ENCODE measurements at places on chromosomes 7 and 10.
A peak's percentile ranks its signal among the peaks of the same experiment; 100 is the strongest.

DNA sequence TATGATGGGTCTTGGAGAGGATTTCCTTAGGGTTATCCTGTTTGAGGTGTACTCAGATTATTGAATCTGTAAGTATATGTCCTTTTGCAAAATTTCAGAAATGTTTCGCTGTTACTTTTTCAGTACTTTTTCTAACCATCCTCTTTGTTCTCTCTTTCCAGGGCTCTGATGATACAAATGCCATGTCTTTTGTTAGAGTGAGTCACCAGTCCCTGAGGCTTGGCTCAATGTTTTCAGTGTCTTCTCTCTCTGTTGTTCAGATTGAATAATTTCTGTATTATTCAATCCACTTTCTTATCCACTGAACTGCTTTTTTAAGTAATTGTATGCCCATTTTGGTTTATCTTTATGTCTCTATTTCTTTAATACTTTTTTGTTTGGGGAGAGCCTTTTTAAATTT is 449.4 kb downstream of the TNS3 start:
- DNase-seq: no peak

DNA sequence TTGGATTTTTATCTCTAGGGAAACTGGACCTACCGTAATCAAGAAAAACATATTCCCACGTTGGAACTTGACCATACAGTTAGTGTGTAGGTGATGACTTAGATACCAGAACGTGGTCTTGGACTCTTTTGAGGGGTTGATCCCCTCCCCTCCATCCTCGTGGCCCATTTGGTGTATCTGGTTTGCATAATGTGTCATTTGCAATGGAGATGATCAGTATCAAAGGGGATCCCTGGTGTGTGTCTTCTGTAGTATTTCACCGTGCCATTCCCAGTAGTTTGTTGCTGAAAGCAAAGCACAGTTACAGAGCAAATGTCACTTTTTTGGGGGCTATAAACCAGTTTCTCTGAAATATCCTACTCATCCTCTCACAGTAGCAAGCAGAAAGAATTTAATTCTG is 217.7 kb downstream of the TCF7L2 start:
- DNase-seq: no peak

GRCh38 chr10:103598654-103599115 is 105.2 kb downstream of the NEURL1 start:
- peak; percentile 8 for DNase-seq

- DNase-seq: no peak
Observed at GRCh38 chr7:112511451-112512202, 30.8 kb downstream of the LSMEM1 start.

DNA sequence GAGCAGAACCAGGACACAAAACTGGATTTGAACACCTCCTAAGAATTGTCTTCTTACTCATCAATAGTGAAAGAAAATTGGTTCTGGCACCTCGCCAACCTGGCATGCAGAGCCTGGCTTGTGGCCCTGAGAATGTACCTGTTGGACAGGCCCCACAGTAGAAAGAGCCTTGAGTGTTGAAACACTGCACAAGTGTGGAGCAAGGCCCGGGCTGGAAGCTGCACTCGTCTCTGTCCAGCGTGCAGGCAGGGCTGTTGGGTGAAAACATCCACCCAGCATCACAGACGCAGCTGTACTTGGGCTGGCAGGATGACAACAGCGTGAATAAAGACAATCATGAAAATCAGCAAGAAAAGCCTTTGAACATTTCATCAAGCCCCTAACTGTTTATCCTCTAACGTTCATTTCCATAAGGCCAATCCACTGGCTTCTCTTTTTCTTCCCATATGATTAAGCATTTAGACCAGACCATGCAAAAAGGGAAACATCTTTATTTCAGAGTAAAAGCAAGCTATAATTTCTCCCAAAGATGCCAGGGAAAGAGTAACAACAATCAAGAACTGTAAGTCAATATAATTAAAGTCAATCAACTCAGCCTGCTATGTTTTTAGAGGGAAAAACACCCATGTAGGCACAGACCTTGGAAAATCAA is 15.6 kb downstream of the CUBN start:
- DNase-seq: no peak

DNA sequence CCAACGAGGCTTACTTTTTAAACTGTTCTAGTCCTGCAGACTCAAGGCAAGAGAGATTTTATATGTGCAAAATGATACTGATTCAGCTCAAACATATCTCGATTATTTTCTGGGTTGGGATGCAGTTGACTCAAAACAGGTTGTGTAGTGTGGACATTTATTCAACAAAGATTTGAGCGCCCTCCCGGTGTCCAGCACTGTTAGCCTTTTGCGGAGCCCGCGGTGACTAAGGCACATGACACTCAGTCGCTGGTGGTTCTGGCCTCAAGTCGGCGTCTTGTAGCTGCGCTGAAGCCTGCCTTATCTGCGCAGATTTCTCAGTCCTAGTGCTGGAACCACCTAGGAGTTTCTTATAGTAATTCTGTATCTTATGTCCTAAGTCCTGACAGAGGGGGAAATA is 938 bp upstream of the CADPS2 start:
- peak; percentile 1 for DNase-seq

DNA sequence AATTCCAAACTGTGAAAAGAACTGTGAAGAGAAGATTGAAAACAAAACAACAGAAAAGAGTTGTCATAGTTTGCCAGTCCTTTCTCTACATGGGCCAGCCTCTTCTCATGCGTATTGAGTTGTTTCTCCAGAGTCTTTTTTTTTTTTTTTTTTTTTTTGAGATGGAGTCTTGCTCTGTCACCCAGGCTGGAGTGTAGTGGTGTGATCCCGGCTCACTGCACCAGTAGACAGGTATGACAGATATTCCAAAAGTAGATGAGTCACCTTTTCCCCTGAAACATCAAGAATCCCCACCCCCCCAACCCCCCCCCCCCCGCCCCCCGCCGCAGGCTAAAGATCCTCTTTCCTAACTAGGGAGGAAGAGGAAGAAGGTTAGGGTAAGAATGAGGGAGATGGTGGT is 15.6 kb upstream of the KMT2C start:
- DNase-seq: no peak

- DNase-seq: no peak
Observed at GRCh38 chr10:78739444-78740053, 329.2 kb upstream of the ZMIZ1 start.

DNA sequence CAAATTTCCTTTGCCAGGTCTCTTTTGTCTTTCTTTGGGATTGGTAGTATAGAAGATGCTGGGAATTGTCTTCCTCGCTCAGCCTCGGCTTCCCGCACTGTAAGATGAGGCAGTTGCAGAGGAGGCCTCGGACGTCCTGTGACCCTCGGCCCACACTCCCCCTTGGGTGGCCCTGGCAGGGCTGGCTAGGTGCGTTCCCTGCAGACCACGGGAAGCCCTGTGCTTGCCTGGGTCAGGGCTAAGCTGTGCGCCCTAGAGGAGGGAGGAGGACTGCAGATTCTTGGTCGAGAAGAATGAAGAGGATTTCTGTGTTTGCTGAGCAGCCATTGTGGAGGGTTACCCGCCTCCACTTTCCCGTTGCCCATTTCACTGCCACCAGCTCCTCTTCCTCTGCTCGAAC is 42.8 kb downstream of the WIPI2 start:
- DNase-seq: no peak

- no peak for DNase-seq
Observed at GRCh38 chr10:664301-664700, 25.2 kb downstream of the DIP2C start.

- DNase-seq: no peak
Observed at GRCh38 chr10:70678250-70678635, 5.9 kb downstream of the ADAMTS14 start.

DNA sequence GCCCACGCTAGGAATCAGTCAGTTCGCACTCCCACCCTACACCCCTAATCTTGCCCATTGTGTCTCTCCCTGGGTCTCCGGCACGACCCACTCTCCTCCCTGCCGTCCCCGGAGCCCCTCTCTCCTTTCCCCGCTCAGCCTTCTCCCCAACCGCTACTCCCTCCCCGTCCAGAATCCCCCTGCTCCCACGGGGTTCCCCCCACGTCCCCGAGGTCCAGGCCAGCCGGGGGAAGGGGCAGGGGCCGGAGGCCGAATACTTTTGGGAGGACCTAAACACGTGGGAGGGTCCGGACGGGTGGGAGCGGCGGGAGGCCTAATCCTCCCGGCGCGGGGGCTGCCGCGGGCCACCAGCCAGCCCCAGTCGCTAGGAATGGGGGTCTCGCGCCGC is 560 bp downstream of the RARRES2 start:
- DNase-seq: no peak

DNA sequence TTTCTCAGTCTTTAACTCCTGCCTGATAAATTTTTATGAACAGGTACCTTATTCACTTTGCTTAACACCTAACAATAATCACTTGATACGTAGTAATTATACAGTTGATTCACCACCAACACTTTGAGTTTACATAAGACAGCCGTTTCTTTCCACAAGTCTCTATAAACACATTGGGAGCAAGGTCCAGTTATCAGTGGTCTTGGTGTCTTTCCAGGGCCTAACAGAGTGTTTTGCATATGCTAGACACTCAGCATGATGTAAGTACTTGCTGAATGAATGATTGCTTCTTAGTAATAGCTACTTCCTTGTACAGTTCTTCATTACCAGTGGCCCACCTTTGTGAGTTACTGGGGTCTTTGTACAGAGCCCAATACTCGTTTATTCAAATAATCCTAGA is 6.4 kb downstream of the CLDN12 start:
- no peak for DNase-seq

DNA sequence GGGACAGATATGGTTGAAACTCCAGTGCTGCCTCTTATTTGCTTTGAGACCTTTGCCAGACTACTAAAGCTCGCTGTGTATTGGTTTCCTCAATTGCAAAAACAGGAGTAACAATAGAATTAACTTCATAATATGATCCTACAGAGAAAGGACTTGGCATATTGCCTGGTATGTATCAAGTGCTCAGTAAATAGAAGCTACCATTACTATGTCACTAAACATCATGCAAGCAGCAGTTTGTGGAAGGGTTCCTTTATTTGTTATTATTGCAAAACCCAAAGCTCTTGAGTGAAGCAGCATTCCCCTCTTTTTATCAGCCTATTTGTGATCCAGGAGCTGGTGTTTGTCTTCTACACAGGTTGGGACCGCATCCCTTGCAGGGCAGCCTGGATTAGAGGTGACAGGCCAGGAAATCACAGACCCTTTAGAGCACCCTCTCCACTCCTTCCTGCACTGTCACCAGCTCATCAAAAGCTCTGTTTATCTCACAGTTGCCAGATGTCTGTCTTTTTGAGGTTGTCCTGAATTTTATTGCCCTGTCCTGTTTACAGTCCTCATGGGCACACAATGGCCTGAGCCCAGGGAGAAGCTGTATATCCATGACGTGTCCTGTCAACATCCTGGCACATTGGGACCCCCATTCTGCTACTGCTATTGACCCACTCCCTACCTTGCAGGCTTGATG is 121.5 kb downstream of the SNX10 start:
- no peak for DNase-seq

- DNase-seq: no peak
Observed at GRCh38 chr7:121761399-121761798, 111.6 kb upstream of the PTPRZ1 start.

GRCh38 chr7:8325067-8325466 is 63.1 kb upstream of the ICA1 start:
- DNase-seq: no peak

GRCh38 chr7:29420011-29420410 is 143.6 kb upstream of the PRR15 start:
- no peak for DNase-seq

GRCh38 chr10:30466445-30466844 is 32.5 kb downstream of the MAP3K8 start:
- no peak for DNase-seq

DNA sequence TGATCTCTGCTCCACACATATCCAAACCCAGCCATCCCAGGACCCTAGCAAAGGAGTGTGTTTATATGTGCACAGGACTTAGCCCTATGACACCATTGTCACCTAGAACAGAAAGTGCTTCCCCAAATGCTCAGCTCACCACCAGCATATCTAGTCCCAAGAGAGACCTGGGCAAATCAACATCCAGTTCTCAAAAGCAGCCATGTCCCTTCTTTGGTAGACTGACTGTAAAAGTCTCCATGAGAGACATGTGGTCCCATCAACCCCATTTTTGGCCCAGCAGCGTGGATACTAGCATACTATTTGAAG is 20.9 kb upstream of the ARHGAP22 start:
- DNase-seq: no peak

DNA sequence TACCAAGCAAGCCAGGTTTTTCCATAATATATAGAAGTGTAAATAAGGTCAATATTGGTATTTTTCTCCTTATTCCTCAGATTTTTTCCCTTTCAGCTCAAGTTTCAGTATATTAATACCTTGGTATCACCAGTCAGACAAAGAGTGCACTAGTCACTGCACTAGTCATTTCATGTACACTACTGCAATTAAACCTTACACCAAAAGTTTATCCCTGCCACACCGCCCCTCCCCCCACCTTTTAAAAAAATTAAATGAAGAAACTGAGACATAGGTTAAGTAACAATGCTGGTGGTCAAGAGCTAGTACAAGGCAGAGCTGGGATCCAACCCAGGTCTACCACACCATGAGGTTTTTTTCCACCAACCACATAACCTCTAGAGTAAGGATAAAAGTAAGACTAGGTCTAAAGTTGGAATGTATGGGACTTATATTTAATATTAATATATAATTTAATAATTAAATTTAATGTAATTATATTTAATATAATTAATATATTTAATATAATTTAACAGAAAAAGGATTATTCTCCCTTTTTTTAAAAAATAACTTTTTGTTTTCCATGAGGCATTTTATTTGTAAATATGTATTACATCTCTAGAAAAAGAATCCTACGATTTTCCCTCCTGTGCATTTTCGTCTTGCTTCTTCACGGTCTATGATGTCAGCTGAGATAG is 68.5 kb downstream of the NT5C2 start:
- DNase-seq: peak; percentile 20

DNA sequence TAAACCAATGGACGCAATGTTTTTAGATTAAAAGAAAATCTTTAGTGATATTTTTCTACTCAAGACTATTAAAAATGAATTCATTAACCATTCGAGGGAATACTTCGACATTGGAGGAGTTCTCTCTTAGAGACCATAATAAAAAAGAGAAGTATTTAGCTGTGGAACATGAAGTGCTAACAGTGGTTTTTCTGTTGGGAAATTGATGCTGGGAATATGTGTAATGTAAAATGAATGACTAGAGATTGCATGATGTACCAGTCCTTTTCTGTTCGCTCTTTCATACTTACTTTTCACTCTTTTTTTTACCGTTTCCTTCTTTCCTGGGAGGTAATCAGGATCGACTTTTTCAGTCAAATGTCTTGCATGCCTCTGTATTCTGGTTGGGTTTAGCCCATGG is 41.3 kb downstream of the ST7 start:
- DNase-seq: no peak

DNA sequence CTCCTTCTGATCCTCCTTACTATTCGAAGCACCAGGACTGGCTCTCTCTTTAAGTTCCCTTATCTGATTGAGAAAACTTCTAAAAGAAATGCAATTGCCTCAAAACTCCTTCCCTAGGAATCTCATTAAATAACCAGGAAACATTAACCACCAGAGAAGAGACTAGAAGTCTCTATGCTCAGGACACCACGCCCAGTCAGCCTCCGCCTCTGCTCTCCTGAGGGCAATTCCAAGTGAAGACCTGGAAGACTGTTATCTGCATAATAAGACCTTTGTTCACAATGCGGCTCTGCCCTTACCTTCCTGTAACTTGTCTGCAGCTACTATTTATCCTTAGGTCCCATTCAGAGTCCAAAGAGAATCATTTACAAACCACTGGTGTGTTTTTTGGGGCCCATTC is 78.8 kb downstream of the ELMO1 start:
- no peak for DNase-seq

Measured in activated CD4-positive, alpha-beta T cell treated with anti-CD3 and anti-CD28 coated beads, Interleukin-2, amount 50 U/mL, for 16 hours (primary cell).